ENCODE measurements at places on chromosomes 11 and 22.

GRCh38 chr11:64015510-64015909 is 20.2 kb upstream of the FLRT1 start:
- no peak for DNase-seq

DNA sequence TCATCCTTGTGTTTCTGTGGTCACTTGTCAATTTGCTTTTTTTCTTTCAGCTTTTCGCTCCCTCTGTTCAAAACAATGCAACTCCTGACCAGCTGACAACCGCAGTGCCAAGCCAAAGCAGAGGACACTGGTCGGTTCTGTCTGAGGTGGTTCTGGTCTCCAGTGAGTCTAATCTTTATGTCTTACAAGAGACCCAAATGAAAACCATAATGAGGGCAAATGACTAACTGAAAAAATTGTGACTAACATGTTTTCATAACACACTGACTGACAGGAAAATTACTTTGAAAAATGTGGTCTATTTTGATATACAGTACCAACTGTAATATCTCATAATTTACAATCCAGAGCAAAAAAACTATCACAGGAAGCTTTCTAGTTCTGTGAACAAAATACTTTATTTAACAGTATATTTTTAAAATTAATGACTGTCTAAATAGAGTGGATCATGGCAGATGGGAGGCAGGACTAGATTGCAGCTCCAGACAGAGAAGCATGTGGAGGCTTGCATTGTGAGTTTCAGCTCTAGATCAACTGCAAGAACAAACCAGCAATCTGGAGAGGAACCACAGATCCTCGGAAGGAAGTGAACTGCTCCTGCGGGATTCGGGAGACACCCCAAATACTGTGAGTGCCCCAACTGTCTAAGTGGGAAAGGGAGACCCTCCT is 311.8 kb downstream of the SBF2 start:
- DNase-seq: no peak

GRCh38 chr22:43310311-43310710 is 32.9 kb downstream of the SCUBE1 start:
- no peak for DNase-seq

- no peak for DNase-seq
Measured at GRCh38 chr11:31809541-31809856, 1.6 kb downstream of the PAX6 start.

GRCh38 chr22:49823289-49824045 is 4.2 kb downstream of the BRD1 start:
- DNase-seq: no peak

GRCh38 chr22:40818192-40818746 is 877 bp downstream of the SLC25A17 start:
- no peak for DNase-seq

DNA sequence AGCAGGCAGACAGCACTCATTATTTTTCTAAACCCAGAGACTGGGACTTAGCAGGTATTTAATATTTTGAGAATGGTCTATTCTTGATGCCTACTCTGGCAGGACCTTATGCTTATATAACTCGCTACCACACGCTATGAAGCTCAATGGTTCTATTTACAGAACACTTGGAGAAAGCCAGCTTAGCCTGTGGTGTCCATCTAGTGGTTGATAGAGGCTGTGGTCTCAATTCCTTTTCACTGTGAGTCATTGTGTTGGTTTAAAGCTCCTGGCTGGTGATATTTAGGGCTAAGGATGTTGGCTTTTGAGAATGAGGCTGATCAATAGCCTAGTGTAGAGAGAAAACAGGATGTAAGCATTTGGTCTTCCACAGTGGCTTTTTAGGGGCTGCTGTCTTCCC is 206.4 kb downstream of the DBX1 start:
- DNase-seq: no peak
